ENCODE measurements at places on chromosomes 16 and 17. TPM values are rescaled to one million over a fixed set of nuclear protein-coding genes. Genes with fewer than 3 reads are reported as not detected.

GRCh38 chr17:56648806-56649205 is 55.3 kb downstream of the NOG start:
- no peak overlapping the region for H3K4me3 ChIP-seq
- peaks cover 1% of the 10 kb centered on the region for H3K4me1 ChIP-seq
- no peak overlapping the region for H3K27ac ChIP-seq
- H3K27me3 ChIP-seq, result peaks cover 17% of the 10 kb centered on the region
- no peaks in the 10 kb centered on the region for H3K36me3 ChIP-seq
- DNase-seq, result no peak

DNA sequence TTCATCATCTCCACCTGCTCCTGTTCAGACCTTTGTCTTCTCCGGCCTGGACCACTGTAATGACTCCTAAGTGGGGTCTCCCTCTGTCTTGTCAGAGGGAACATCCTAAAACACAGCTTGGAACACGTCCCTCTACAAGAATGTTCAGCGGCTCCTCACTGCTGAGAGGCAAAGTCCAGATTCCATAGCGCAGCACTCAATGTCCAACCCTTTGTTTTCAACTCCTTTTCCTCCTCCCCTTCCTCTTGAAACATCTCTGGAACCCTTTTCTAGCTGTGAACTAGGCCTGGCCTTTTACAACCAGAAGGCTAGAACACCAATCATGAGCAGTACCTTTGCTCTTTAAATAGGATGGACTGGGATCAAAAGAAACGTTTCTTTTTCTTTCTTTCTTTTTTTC is 914 bp downstream of the C17orf50 start:
- H3K36me3 ChIP-seq, result no peaks in the 10 kb centered on the region
- H3K27ac ChIP-seq, result no peak overlapping the region
- DNase-seq, result no peak
- H3K4me1 ChIP-seq, result peaks cover 17% of the 10 kb centered on the region

- H3K36me3 ChIP-seq, result no peaks in the 10 kb centered on the region
- DNase-seq, result no peak
- no peaks in the 10 kb centered on the region for H3K27me3 ChIP-seq
- no peak overlapping the region for H3K4me3 ChIP-seq
- H3K4me1 ChIP-seq, result no peaks in the 10 kb centered on the region
These were observed 352.5 kb downstream of the KCNJ2 start for GRCh38 chr17:70521821-70522256.

GRCh38 chr17:18122990-18123753 is 14.6 kb downstream of the MYO15A start:
- no peak overlapping the region for H3K27ac ChIP-seq
- H3K4me3 ChIP-seq, result no peak overlapping the region

- no peaks in the 10 kb centered on the region for H3K27me3 ChIP-seq
- peaks cover 38% of the 10 kb centered on the region for H3K4me1 ChIP-seq
- H3K4me3 ChIP-seq, result peak overlapping the region; percentile 93
- peak overlapping the region; percentile 89 for H3K27ac ChIP-seq
- peak; percentile 85 for DNase-seq
These were observed 2.2 kb downstream of the NT5M start for GRCh38 chr17:17305281-17305801.

DNA sequence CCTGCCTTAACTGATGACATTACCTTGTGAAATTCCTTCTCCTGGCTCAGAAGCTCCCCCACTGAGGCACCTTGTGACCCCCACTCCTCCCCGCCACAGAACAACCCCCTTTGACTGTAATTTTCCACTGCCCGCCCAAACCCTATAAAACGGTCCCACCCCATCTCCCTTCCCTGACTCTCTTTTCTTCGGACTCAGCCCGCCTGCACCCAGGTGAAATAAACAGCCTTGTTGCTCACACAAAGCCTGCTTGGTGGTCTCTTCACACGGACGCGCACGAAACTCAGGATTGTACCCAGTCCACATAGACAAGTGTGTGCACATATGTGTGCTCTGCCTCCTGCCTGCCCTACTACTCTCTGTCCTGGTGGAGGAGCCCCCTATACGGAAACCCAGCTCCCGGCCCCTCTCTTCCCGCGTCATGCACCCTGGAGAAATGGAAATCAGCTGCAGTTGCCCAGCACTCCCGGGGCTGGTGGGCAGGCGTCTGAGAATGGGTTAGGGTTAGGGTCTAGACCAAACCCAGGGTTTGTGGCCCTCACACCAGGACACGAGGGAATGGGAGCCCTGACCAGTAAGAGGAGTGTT is 2.4 kb upstream of the RHBDF1 start:
- DNase-seq, result no peak
- H3K27me3 ChIP-seq, result peaks cover 28% of the 10 kb centered on the region
- no peak overlapping the region for H3K4me3 ChIP-seq
- H3K27ac ChIP-seq, result no peak overlapping the region
- H3K4me1 ChIP-seq, result peaks cover 31% of the 10 kb centered on the region

DNA sequence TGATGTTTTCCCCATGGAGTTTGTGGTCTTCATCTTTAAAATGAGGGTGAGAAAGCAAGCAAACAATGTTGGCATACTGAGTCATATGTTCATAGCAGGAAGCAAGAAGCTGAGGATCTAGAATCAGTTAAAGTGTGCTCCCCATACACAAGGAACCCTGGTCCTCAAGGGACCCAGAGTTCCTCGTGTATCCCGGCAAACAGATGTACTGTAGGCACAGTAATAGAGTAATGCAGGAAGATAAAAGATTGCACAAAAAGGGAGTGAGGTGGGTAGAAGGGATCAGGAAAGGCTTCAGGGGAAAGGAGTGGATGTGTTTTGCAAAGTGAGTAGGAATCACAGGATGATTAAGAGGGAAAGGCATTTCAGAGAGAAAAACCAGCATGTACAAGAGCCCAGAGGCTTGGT is 412.3 kb upstream of the CDH11 start:
- no peaks in the 10 kb centered on the region for H3K4me1 ChIP-seq
- no peak overlapping the region for H3K4me3 ChIP-seq
- no peaks in the 10 kb centered on the region for H3K36me3 ChIP-seq
- no peaks in the 10 kb centered on the region for H3K27me3 ChIP-seq
- no peak for DNase-seq

DNA sequence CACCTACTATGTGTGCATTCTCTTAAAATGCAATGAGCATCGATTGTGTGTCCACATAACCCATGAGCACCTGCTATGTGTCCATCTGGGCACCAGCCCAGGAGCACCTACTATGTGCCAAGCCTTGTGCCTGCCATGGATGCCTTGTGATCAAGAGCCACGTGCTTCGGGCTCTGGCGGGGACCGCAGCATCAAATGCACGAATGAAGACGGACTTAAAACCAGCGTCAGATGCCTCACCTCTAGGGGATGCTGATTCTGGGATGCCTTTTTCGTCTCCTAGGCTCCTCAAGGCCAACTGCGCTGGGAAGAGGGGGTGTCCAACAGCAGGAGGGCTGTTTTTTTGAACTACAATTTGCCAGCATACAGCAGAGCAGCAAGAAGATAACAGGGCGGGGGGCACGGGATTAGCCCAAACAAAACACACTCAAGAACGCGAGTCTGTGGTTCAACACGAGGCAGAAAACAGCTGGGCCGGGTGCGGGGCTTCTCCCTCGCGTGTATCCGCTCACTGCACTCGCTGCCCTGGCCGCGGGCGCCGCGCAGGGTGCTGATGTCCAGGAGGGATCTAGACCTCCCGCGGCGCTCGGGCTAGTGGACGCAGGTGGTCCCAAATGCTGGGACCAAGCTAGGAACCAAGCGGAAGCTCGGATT is 1.2 kb upstream of the GLIS2 start:
- DNase-seq, result peak; percentile 38
- no peak overlapping the region for H3K27ac ChIP-seq
- H3K4me1 ChIP-seq, result peaks cover 34% of the 10 kb centered on the region
- H3K27me3 ChIP-seq, result peaks cover 17% of the 10 kb centered on the region
- H3K36me3 ChIP-seq, result peaks cover 2% of the 10 kb centered on the region
- peak overlapping the region; percentile 74 for H3K4me3 ChIP-seq

DNA sequence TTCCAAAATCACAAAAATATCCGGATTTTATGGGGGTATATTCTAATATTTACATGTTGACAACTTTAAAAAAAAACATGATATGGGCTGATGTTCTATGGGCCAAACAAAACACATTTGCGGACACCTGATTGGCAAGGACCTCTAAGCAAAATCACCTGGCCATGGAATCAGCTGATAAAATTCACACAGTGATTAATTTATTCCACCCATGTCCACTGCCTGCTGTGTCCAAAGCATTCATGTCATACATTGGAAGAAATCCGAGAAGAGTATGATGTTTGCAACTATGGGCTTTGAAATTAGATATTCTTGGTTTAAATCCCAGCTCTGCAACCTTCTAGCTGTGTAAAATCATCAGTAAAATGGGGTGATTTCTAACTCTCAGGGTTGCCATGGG is 538.7 kb downstream of the HAPSTR1 start:
- no peak overlapping the region for H3K4me3 ChIP-seq
- H3K27ac ChIP-seq, result no peak overlapping the region
- no peaks in the 10 kb centered on the region for H3K36me3 ChIP-seq
- no peaks in the 10 kb centered on the region for H3K27me3 ChIP-seq

DNA sequence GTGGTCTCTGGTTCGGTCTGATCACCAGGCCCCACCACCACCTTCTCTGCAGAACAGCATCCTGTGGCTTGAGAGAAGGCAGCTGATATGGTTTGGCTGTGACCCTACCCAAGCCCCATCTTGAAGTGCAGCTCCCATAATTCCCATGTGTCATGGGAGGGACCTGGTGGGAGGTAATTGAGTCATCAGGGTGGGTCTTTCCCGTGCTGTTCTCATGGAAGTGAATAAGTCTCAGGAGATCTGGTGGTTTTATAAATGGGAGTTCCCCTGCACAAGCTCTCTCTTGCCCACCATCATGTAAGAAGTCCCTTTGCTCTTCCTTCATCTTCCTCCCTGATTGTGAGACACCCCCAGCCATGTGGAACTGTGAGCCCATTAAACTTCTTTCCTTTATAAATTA is 352.3 kb upstream of the CDH5 start:
- no peak overlapping the region for H3K27ac ChIP-seq
- H3K4me3 ChIP-seq, result no peak overlapping the region

DNA sequence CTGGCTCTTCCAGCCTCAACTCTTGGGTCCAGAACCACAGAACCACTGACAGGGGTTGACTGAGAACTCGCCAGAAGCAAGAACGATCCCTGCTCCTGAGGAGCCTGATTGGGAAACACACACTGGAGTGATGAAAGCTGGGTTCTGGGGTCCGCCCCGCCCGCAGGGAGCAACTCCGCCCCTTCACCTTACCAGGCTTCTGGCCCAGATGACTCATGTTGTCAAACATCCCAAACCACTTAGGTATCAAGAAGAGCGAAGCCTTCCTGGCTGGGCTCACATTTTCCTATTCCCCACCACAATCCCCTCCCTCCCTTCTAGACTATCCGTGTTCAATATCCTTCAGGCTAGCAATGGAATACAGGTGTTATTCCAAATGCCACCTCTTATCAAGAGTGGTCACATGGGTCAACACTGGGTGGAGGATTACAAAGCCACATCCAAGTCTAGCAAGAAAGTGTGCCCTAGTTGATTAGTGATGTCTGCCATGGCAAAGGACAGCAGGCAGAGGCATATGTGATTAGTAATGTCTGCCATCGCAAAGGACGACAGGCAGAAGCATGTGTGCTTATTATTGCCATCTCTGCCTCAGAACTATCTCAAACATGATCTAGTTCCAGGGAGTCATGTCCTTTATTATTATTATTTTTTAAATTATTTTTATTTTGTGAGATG is 70.5 kb downstream of the TIMM22 start:
- H3K27me3 ChIP-seq, result no peaks in the 10 kb centered on the region
- H3K36me3 ChIP-seq, result peaks cover 52% of the 10 kb centered on the region
- no peak for DNase-seq
- no peak overlapping the region for H3K4me3 ChIP-seq
- no peak overlapping the region for H3K27ac ChIP-seq

DNA sequence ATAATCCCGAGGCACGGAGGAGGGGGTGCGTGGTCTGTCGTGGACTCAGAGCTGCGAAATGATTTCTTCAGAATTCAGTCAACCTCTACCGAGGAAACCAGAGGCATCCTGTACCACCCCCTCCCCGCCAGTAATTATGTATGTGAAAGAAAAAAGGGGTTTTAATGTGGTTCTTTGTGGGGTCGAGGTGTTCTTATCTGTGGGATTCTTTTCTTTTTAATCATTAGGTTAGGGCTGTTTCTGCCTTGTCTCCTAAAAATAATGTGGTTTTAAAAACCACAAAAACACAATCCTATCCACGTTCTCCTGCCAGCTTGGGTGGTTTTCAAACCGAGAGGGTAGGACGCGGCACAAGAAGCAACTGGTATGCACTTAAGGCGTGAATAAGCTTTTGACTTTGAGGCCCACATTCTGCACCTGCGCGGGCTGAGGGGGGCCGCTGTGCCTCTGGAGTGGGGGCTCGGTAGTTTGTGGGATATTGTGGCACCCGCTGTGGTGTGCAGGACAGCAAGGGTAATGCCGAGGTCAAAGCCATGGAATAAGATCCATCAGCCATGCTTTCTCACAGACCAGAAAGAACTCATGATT is 1.0 kb downstream of the SLC47A1 start:
- H3K4me3 ChIP-seq, result peak overlapping the region; percentile 28
- peaks cover 49% of the 10 kb centered on the region for H3K27me3 ChIP-seq
- no peaks in the 10 kb centered on the region for H3K36me3 ChIP-seq
- H3K4me1 ChIP-seq, result peaks cover 8% of the 10 kb centered on the region
- no peak overlapping the region for H3K27ac ChIP-seq

DNA sequence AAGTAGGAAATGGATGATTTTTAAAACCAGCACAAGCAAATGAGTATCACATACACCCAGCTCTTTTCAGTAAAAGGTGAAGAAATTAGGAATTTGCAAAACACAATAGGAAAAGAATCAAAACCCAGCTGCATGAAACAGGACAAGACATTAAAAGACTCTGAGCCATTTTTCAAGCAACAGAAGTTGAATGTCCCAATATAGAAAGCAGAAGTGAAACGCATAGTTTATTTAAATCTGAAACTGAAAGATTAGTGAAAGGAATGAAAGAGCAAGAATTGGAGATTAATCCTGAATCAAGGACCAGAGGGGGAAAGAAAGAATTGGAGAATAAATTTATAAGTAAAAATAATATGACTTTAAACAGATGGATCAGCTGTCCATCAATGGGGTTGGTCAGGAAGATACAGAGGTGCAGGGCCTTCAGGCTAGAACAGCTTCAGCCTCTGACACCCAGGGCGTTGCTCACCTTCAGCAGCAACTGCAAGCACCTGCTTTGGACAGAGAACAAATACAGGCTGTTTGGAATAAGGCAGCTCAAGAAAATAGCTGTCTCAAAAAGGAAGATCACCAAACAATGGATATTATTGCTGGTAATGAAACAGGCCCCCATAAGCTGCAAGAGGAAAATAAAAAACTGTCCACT is 3.9 kb upstream of the ARHGAP17 start:
- H3K36me3 ChIP-seq, result peaks cover 3% of the 10 kb centered on the region
- H3K27me3 ChIP-seq, result no peaks in the 10 kb centered on the region

- H3K4me3 ChIP-seq, result peak overlapping the region; percentile 42
- no peaks in the 10 kb centered on the region for H3K27me3 ChIP-seq
- DNase-seq, result no peak
- H3K4me1 ChIP-seq, result peaks cover 46% of the 10 kb centered on the region
- H3K36me3 ChIP-seq, result peaks cover 3% of the 10 kb centered on the region
- H3K27ac ChIP-seq, result no peak overlapping the region
These were observed 69.5 kb downstream of the AMFR start for GRCh38 chr16:56355786-56356275.

The SCN4A gene
- total RNA-seq, result not detected

The KRT12 gene
- total RNA-seq, result not detected

The HEATR9 gene
- 1.1 TPM for total RNA-seq

The SLC12A3 gene
- not detected for total RNA-seq

The SPNS3 gene
- 29.1 TPM for total RNA-seq

The SKAP1 gene
- 93.8 TPM for total RNA-seq

The TCAP gene
- total RNA-seq, result 1.3 TPM

The SPATA32 gene
- total RNA-seq, result 0.55 TPM

The FAM20A gene
- total RNA-seq, result not detected

The MAF gene
- total RNA-seq, result 4.3 TPM
